ENCODE measurements at places on chromosomes 1 and 21. TPM values are rescaled to one million over a fixed set of nuclear protein-coding genes. Genes with fewer than 3 reads are reported as not detected.

Gene CFHR5
- total RNA-seq: not detected

Gene KCNH1
- not detected for total RNA-seq

Gene BSND
- not detected for total RNA-seq

Gene PDZK1IP1
- not detected for total RNA-seq

Gene KIF26B
- 20.9 TPM for total RNA-seq

Gene CD1B
- not detected for total RNA-seq

Gene ATP1A2
- total RNA-seq: 0.27 TPM

Gene MARK1
- total RNA-seq: 1.3 TPM

Gene CHIA
- not detected for total RNA-seq

Gene LAMTOR5
- 96.5 TPM for total RNA-seq

Gene SERINC2
- total RNA-seq: not detected

Gene IGSF5
- total RNA-seq: not detected

Gene PATJ
- total RNA-seq: 14.2 TPM

Gene GPR37L1
- not detected for total RNA-seq

Gene PLEKHO1
- total RNA-seq: 43.6 TPM

Gene RIPPLY3
- not detected for total RNA-seq

Gene CFHR2
- not detected for total RNA-seq

Gene LYPD8
- total RNA-seq: not detected

Gene DNMT3L
- not detected for total RNA-seq

Gene AP4B1
- 10.9 TPM for total RNA-seq

Gene LYPLA2
- total RNA-seq: 39.9 TPM

Gene MAGOH
- total RNA-seq: 24.2 TPM

Gene NMNAT2
- total RNA-seq: 0.49 TPM

Gene MCM3AP
- 77.4 TPM for total RNA-seq

Gene CLCNKA
- total RNA-seq: 0.09 TPM

Gene PRKAA2
- 0.16 TPM for total RNA-seq

Gene MYOM3
- total RNA-seq: not detected

Gene DISP3
- total RNA-seq: not detected

Gene PRAMEF17
- total RNA-seq: not detected

Gene MRPL37
- 98.7 TPM for total RNA-seq

Gene CYYR1
- not detected for total RNA-seq

Gene AGO3
- 8.3 TPM for total RNA-seq

Gene TMPRSS15
- not detected for total RNA-seq

Gene OR10J1
- not detected for total RNA-seq

Gene SPRR2B
- not detected for total RNA-seq

Gene RAB3B
- 63.4 TPM for total RNA-seq

Gene ITLN2
- 3.8 TPM for total RNA-seq

Measured in fibroblast of the aortic adventitia (primary cell).